ENCODE measurements at places on chromosomes 5 and 9.
A peak's percentile ranks its signal among the peaks of the same experiment; 100 is the strongest.

- no peak for DNase-seq
Measured at GRCh38 chr5:44614845-44615244, 193.9 kb upstream of the MRPS30 start.

GRCh38 chr5:138033907-138034306 is 1.0 kb upstream of the FAM13B start:
- DNase-seq = no peak

DNA sequence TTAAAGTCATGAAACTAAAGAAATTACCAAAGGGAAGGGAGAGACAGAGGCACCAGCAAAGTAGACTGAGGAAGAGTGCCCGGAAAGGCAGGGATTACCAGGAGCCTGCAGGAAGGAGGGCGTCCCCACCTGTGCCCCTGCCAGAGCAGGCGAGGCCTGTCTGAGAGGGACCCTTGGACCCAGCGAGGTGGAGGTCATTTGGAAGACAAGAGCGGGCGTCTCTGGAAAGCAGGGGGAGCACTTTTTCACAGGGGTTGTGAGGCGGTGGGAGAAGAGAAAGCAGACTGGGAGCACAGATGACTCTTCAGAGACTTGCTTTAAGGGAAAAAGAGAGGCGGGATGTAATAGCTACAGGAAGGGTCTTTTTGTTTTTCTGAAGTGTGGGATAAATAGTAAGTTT is 27.5 kb upstream of the SLC2A8 start:
- no peak for DNase-seq

DNA sequence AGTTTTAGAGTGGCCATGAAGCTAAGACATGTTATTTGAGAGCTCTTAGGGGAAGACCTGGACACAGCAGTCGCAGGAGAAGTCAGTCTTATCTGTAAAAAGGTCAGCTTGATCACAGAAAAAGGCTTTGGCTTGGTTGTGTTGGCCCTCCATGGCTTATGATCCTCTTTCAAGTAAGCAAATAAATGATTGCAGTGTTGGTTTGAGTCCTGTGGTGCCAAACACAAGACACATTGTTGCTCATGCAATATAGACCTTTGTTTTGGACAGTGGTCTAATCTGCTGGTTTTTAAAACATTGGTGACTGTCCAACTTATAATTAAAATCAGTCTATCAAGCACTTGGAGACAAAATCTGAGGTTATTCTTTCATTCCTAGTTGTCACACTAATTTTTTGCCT is 54.0 kb downstream of the DOCK8 start:
- no peak for DNase-seq

DNA sequence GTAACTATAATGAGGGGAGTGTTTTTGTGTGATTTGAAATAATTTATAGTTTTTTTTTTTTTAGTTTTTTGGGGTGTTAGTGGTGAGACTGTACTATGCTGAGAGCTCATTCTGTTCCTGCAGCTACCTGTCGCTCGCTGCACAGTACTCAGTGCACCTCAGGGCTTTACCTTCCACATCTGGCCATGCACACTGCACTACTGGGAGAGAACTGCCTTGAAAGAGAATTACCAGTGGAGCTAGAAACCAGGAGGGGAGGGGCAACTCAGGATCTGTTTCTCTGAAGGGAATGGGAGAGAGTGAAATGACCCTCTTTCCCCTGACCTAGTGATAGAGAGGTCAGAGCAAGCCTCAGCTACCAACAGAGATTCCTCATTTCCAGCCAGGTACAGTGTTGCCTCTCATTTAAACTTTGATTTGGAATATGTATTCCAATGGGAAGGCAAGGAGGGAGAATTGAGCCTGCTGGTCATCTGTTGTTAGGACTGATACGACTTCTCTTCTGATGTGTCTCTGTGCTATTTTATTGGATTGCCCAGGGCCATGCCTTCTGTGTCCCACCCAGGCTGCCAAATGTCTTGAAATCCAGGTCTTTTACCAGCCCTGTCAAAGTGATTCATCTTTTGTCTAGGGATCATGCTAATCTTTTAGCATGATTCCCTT is 8.9 kb downstream of the ATG10 start:
- no peak for DNase-seq

GRCh38 chr5:33556330-33557328 is 115.9 kb downstream of the TARS1 start:
- DNase-seq = no peak

- DNase-seq = no peak
Measured at GRCh38 chr9:109789971-109790370, 10.0 kb downstream of the PALM2AKAP2 start.

DNA sequence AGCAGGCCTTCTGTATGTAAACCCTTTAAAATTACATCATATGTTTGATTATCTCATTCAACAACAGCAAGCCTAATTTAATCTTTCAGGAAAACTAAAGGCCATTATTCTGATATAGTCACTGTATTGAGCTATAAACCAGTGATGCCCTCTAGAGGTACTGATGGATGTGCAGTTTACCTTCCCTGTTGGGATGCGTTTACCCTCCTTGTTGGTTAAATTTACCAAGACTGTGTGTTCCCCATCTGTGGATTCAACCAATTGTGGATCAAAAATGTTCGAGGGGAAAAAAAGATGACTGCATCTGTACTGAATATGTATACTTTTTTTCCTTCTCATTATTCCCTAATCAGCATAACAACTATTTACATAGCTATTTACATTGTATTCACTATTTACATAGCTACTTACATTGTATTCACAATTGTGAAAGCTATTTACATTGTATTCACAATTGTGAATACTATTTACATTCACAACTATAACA is 3.7 kb upstream of the BAAT start:
- DNase-seq = no peak

DNA sequence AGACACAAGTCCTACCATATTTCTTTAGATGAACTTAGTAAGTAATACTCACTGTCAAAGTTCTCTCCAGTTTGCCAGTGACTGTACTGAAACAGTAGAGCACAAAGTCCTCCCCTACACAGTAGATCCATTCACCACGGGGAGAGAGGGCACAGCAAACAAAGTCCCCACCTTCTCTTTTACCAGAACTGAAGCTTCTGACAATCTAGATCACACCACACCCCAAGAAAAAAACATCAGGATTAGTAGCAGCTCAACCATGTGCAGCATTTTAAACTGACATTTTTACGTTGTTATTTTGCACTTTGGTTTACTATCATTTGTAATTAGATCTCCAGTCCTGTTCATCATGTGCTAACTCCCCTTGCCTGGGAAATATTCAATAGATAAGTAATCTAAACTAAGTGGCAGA is 23.0 kb downstream of the DNAJA1 start:
- DNase-seq = no peak

- no peak for DNase-seq
Measured at GRCh38 chr9:90441814-90442213, 200.8 kb downstream of the DIRAS2 start.

GRCh38 chr9:88783711-88784083 is 207.6 kb upstream of the S1PR3 start:
- DNase-seq = no peak

- DNase-seq = no peak
Measured at GRCh38 chr5:138981586-138981985, 106.5 kb upstream of the LRRTM2 start.

GRCh38 chr5:159353661-159354252 is 23.5 kb upstream of the IL12B start:
- DNase-seq = no peak

GRCh38 chr9:121368138-121368522 is 1.9 kb downstream of the STOM start:
- no peak for DNase-seq

GRCh38 chr5:123790226-123790625 is 278.2 kb downstream of the CSNK1G3 start:
- DNase-seq = no peak

DNA sequence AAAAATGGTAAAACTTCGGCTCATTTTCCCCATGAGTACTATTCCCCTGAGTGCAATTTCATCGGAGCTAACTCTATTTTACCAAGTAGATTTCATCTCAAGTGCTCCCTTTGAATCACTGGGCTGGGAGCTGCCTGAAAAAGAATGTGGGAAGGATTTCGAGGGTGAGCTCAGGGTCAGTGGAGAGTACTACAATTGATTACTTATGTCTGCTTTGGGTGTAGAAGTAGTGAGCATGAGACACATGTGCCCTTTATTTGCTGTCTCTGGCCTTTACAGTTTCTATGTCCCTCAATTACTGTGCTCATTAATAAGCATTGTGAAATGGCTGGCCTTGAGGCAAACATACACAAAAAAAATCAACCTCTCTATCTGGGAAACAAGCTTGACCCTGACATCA is 172.7 kb upstream of the RFX3 start:
- peak; percentile 35 for DNase-seq

DNA sequence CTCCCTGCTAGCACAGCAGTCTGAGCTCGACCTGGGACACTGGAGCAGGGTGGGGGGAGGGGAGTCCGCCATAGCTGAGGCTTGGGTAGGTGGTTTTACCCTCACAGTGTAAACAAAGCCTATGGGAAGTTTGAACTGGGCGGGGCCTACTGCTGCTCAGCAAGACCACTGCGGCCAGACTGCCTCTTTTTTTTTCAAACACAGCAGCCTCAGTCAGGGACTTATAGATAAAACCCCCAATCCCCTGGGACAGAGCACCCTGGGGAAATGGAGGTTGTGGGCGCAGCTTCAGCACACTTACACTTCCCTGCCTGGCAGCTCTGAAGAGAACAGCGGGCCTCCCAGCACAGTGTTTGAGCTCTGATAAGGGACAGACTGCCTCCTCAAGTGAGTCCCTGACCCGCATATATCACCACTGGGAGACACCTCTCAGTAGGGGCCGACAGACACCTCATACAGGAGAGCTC is 151.1 kb upstream of the APC start:
- DNase-seq = no peak

DNA sequence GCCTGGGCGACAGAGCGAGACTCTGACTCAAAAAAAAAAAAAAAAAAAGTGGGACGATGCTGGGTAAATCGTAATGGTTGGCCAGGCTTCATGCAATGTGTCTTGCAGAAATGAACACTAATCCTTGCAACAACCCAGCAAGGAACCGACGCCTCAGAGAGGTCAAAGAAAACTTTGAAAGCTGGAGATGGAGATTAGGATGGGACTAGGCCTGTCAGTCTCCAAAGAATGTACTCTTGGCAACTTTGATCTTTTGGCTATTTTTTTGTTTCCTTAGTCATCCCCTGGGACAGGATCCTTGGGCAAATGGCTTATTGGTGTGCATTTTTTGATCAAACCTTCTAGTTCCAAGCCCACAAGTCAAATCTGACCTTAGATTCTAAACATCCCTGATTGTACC is 10.6 kb upstream of the PWWP2A start:
- DNase-seq = no peak
